Cerebellar cortex (tissue), 1 donor: ENCODE measurements at places on chromosomes 11 and 22.

DNA sequence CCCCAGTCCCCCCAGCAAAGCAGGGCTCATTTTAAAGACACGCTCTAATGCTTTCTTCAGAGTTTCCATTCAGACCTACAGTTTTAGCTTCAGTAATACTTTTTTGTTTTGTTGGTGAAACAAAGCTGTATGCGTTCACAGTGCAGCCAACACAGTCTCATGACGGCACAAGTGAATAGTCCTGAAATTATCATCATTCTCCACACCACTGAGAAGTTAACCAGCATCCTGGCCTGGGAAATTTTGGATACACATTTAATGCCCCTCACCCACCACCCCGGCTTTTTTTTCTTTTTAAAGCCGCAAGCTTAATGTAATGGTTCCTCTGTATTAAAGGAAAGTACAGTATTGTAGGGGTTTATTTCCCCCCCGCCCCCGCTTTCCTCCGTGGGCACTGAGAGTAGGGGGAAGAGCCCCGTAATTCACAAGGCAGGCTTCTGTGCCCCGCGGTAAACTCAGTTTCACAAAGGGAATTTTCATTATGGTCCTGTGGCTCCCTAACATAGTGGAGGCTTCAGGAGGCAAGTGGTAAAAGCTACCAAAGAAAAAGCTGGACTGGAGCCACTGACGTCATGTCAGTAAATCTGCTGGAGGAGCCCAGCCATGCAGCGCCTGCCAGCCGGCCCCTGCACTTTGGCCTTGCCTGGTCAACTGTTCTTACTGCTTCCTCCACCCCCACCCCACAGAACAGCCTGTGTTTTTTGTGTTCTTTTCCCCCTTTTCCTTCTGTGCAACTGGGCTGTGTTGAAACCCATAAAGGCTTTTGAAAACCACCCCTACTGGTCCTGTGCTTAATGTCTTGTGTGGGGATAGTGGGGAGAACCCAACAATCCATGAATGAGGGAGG, 18.2 kb downstream of the TEAD1 start:
- peak; percentile 88 for DNase-seq

- no peak for DNase-seq
Measured at GRCh38 chr22:37482244-37482643, 3.9 kb downstream of the MFNG start.

- DNase-seq: no peak
Measured at GRCh38 chr22:30270832-30271231, 4.2 kb upstream of the OSM start.

GRCh38 chr11:134349802-134350355, 18.1 kb downstream of the GLB1L2 start:
- DNase-seq: no peak

- no peak for DNase-seq
Measured at GRCh38 chr22:36927671-36928070, 14.2 kb downstream of the CSF2RB start.

DNA sequence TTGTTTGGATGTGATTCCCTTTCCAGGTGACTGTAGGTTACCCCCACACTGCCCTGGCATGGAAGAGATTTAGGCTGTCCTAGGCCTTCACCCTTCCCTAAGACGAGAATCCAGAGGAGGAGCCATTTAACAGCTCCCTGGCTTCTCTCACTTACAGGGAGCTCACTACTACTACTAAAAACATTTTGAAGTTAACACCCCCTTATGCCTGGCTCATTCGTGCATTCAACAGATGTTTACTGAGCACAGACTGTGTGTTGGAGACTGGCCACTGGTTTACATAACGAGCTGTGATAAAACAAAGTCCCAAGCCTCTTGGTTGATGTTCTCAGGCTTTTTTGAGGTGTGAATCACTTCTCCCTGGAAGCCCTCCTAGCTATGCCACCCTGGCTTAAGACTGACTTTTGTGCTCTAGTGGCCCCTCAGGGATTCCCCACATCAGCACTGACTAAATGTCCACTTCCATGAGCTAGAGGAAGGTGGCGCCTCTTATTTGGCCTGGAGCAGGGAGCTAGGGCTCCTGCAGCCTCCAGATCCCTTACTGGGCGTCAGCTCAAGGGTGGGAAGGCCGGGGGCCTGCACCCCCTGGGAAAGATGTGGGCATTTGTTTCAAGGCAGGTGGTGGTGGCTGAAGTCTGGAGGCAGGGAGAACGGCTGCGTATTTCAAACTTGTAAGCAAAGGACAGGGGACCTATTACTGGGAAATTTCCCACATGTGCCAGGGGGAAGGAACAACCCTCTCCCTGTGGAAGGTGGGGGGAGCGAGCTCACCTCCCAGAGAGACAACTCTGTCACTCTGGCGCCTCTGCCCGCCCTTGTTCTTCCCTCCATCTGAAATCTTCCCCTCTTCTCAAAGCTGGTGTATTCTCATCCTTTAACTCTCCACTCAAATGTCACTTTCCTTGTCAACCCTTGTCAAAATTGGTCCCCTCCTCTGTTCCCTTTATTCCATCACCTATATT, 19.4 kb upstream of the MALAT1 start:
- peak; percentile 85 for DNase-seq

GRCh38 chr22:26690654-26691376, 33.4 kb downstream of the MIAT start:
- DNase-seq: no peak

- DNase-seq: no peak
Measured at GRCh38 chr11:30377347-30377746, 54.4 kb downstream of the ARL14EP start.

DNA sequence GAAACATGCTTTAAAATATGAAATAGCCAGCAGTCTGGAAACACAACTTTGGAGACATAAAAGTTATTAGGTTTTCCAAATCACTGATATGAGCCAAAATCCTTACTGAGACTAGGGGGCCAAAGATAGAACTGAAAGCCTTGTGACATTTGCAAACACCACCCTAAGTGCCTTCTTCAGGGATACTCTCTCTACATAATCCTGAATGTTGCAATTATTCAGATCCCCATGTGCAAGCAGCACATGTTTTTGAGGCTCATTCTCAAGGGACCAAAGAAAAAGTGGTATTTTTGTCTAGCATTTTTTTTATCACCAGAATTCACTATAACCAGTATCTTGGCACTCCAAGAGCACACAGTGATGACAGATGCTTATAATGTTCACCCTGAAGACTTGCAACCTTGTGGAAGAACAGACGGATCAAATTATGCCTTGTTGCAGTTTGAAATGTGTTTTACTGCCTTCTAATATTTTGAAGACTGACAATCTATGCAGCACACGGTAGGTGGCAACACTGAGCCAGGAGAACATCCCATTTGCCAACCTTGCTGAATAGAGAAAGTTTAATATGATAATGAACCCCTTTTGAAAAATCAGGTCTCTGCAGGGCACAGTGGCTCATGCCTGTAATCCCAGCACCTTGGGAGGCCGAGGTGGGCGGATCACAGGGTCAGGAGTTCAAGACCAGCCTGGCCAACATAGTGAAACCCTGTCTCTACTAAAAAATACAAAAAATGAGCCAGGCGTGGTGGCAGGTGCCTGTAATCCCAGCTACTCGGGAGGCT, 78.5 kb downstream of the PLEKHA7 start:
- DNase-seq: peak; percentile 48

GRCh38 chr11:8069771-8070170, 11.2 kb upstream of the TUB start:
- no peak for DNase-seq

DNA sequence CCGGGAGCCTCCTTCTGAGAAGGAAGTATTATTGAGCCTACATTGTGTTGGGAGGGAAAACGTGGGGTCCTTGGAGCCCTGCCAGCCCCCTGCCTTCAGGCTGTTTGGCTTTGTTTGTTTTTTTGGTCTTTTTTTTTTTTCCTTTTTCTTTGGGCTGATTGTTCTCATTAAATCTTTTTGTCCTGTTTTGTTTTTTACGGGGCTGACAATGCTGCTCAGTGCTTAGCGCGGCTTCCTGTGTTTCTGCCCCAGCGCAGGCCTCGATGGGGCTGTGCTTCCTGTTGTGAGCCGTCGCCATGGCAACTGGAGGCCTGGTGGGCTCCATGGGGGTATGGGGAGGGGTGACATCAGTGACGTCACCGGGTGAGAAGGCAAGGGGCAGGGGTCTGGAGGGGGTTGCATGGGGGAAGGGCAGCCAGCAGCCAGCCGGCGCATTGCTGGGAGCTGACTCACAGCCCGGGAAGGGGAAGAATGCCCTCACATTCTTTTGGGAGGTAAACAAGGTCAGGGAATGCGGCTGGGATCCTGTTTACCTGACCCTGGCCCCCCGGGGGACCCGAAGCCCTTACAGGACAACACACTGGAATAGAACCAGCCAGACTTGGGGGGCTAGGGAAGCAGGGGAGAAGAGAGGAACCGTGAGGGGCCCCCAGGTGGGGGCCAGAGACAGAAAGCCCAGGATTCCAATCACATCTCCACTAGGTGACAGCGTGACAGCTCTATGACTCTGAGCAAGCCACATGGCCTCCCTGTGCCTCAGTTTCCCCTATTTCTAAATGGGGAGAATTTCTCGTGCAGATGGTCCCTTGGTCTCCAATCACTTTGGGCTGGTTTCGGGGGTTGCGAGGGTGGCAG, 22.2 kb upstream of the CBX7 start:
- peak; percentile 80 for DNase-seq

DNA sequence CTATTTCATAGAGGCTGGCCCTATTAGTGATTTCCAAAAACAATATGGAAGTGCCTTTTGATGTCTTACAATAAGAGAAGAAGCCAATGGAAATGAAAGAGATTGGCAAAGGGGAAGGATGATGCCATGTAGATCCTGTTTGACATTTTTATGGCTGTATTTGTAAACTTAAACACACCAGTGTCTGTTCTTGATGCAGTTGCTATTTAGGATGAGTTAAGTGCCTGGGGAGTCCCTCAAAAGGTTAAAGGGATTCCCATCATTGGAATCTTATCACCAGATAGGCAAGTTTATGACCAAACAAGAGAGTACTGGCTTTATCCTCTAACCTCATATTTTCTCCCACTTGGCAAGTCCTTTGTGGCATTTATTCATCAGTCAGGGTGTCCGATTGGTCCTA, 91.4 kb downstream of the CD44 start:
- no peak for DNase-seq

GRCh38 chr11:47400768-47401279, 7.6 kb upstream of the SLC39A13 start:
- peak; percentile 82 for DNase-seq

DNA sequence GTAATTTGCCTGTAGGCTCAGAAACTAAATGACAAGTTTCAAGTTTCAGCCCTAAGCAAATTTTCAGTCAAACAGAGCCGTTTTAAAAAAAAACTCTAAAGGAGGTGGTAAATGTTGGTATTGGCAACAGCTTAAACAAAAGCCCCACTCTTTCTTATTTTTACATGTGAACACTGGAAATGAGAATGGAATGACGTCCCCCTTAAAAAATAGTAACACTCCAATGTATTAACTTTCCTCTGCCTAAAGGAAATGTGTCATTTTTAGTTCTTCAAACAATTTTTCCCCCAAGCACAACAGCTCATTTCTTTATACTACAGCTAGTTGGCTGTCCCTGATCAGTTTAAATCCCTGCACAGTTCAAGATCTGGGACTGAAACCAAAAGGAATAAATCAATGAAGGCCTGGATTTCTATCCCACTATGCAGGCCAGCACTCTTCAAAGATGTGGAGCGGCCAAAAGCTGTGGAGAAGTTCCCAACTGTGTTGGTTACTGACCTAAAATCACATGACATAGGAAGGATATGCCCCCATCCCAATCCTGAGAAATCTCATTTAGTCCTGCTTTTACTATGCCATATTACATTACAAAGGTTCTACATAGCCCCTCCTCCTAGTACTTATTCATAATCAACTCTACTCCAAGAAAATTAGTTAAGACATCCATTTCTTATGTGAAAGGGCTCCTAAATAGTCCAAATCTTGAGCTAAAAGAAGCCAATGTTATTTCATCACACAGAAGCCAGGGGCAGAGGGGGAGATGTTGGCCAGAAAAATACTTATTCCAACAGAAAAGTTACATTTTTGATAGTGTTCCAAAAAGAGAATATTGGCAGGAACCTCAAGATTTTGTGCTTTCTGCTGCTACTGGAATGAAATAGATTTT, 95.9 kb downstream of the CADM1 start:
- no peak for DNase-seq

- no peak for DNase-seq
Measured at GRCh38 chr11:836274-836673, 3.5 kb downstream of the CD151 start.

- DNase-seq: no peak
Measured at GRCh38 chr11:60378354-60378753, at the start of gene MS4A7. MS4A7 (plus strand) TSS chr11:60378532; CDS start chr11:60383142, 4,610 bp downstream.

DNA sequence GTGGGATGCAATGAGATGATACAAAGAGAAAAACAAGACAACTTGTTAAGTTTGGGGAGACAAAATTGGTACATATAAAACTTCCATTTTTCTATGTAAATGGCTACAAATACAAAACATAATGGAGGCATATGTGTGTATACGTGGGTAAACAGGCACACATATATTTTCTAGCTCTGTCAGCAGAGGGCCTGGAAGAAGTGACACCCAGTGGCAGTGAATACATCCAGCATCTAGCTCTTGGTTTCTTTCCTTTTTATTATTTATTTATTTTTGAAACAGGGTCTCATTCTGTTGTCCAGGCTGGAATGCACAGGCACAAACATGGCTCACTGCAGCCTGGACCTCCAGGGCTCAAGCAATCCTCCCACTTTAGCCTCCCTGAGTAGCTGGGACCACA, 5.0 kb upstream of the RASL10A start:
- DNase-seq: peak; percentile 50

- no peak for DNase-seq
Measured at GRCh38 chr11:120605469-120605868, 93.9 kb downstream of the GRIK4 start.

DNA sequence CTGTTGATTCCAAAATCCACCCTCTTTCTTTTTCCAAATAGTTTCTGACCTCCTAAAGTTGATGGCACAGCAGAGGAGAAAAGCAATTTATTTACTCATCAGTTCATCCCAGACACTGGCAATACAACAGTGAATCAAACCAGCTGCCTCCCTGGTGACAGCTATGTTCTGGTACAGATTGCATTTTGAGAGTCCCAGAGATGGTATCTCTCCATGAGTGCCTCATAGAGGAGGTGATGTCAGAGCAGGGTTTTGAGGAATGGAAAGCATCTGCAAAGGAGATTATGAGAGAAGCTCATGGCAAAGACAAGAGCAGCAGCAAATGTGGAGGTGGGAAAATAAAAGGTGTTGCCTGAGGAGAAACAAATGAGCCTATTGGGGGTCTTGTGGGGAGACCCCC, 377.2 kb downstream of the MN1 start:
- DNase-seq: no peak

GRCh38 chr22:29574762-29575450, 6.0 kb downstream of the NIPSNAP1 start:
- DNase-seq: no peak
